Keratinocyte (primary cell): ENCODE measurements at places on chromosomes 16 and 17. TPM values are rescaled to one million over a fixed set of nuclear protein-coding genes. Genes with fewer than 3 reads are reported as not detected.

KRTAP4-1 gene
- polyA plus RNA-seq: not detected in 3 replicates

ASGR1 gene
- polyA plus RNA-seq: 0.12 to 0.22 TPM (median 0.18 TPM) in 3 replicates

TMEM98 gene
- 66.8 to 93.6 TPM (median 83.4 TPM) in 3 replicates for polyA plus RNA-seq

HSD17B1 gene
- 3.6 to 14.7 TPM (median 5.3 TPM) in 3 replicates for polyA plus RNA-seq

KRTAP4-6 gene
- not detected in 3 replicates for polyA plus RNA-seq

TMEM101 gene
- 20.1 to 26.4 TPM (median 25.7 TPM) in 3 replicates for polyA plus RNA-seq

SPNS3 gene
- not detected in 3 replicates for polyA plus RNA-seq

WNK4 gene
- 0.03 to 0.10 TPM (median 0.04 TPM) in 3 replicates for polyA plus RNA-seq

MPO gene
- polyA plus RNA-seq: not detected in 3 replicates

MRPL38 gene
- 25.2 to 33.8 TPM (median 30.0 TPM) in 3 replicates for polyA plus RNA-seq

ADCY9 gene
- 2.9 to 7.6 TPM (median 3.0 TPM) in 3 replicates for polyA plus RNA-seq

SUPT4H1 gene
- 107 to 206 TPM (median 161 TPM) in 3 replicates for polyA plus RNA-seq
